ENCODE measurements at places on chromosomes 16 and 17. TPM values are rescaled to one million over a fixed set of nuclear protein-coding genes. Genes with fewer than 3 reads are reported as not detected.

DNA sequence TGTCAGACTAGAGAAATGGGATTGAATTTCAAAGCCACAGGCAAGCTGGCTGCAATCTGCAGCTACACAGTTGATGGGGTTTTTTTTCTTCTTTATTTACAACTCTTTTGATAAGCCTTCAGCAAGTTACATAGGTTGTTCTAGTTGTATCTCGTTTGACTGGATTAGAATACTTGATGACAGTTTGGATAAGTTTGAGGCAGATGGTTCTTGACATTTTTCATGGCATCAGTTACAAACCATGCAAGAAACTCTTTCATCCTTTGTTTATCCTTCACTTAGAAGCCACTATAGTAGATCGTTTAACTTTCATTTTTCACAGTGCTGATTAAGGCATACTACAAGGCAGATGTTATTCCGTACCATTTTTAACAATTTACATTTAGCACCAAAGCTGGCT, 238.9 kb downstream of the TOX3 start:
- DNase-seq, result no peak

- DNase-seq, result peak; percentile 64
Measured at GRCh38 chr16:7025616-7026190, 306.9 kb upstream of the RBFOX1 start.

DNA sequence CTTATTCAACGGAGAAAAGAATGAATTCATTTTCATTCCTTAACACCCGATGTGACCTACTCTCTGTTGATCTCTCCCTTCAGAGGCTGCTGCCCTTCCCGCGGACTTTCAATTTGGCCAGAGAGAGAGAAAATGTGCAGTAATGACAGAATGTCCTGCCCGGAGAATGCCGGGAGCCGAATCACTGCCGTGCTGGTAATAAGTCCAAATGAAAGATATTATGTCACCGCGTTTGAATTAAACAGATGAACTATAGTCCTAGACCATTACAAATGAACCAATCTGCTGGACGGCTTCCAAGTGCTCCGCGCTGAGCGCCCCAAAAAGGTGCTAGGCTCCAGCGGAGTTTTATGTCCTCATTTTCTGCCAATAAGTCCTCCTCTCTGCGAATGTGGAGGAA, 14.7 kb upstream of the C16orf82 start:
- no peak for DNase-seq

GRCh38 chr17:43562679-43563599, 16.8 kb upstream of the ETV4 start:
- DNase-seq, result no peak

- no peak for DNase-seq
Measured at GRCh38 chr16:5616841-5617240, 519.2 kb upstream of the EEF2KMT start.

DNA sequence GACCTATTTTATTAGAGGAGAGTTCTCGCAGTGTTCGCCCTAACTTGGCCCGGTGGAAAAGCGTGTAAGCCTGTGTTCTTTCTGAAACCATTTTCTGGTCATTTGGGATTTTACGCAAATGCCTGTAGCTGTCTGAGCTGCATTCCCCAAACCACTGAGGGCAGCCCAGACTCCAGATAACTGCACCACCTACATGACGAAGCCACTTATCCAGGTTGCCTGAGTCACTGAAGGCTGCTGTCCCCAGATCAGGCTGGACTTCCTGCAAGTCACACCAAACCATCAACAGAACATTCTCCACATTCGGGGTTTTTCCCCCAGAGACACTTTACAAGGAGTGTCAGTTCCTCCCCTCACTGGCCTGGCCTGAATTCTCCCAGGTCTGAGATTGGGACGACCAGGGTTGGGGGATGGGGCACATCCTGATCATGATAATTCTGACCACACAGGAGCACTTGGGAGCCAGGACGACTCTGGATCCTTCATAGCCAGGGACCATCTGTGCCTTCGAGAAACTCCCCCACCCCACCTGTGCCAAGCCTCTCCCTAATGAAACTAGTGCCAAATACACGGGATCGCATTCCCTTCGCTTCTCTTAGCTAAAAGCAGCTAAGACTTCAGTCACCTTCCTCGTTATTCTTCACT, 2.3 kb downstream of the RPRML start:
- no peak for DNase-seq

GRCh38 chr17:66944351-66945146, 20.0 kb upstream of the CACNG4 start:
- DNase-seq, result no peak

GRCh38 chr17:39543176-39543575, 64.5 kb downstream of the NEUROD2 start:
- no peak for DNase-seq

DNA sequence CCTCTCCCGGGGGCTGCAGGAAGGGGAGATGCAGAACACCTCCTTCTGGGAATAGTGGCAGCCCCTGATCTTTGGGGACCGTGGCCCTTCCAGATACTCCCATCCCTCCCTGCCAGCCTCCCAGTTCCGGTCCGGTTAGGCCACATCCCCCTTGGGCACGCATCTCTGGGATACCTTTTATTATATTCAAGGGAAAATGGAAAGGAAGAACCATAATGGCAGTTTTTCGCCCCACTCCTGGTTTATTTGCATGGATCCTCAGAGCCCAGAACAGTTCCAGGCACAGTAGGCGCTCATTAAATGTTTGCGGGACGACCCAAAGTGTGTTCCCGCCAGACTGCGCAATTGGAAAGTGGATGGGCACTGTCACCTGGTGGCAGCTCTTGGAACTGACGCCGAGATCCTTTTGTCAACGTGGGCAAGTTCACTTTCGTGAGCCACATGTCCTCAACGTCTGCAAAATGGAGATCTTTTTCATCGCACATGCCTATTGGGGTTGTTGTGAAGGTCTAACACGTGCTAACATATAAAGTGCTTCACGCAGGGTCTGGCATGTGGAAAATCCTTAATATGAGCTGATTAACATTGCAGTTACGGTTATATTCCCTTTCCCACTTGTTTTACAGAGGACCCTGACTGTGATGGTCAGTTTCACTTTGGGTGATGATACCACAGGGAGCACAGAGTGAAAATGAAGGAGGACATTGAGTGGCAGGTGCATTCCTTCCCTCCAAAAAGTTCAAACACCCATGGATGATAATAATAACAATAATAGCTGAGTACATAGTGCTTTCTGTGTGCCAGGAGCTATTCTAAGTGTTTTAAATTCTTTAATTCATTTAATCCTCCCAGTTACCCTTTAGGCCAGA, 1.7 kb upstream of the GPRC5B start:
- peak; percentile 90 for DNase-seq

GRCh38 chr17:28615260-28615940, 1.4 kb upstream of the RSKR start:
- DNase-seq, result no peak

DNA sequence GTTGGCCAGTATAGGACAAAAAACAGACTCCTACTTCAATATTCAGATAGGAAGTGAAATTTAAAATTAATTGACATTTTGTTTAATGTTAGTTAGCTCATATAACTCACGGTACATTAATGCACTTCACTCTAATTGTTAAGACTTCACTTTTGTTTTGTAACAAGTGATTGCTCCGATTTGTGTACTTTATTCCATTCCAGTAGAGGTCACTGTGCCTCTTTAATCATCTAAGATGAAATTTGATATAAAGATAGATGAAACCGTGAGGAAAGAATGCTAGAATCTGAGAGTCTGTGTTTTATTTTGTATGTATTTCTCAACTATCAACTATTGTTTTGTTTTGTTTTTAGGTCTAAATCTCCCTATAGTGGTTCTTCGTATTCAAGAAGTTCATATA, 29.0 kb downstream of the RBBP6 start:
- no peak for DNase-seq

- no peak for DNase-seq
Measured at GRCh38 chr17:39703913-39704312, 4.0 kb downstream of the ERBB2 start.

PNPO gene
- total RNA-seq, result 41.0 TPM

KRTAP16-1 gene
- not detected for total RNA-seq

OR1A1 gene
- total RNA-seq, result not detected

EPOP gene
- 31.8 TPM for total RNA-seq

KRT33B gene
- total RNA-seq, result not detected

SPNS3 gene
- total RNA-seq, result 25.7 TPM

CDRT15 gene
- total RNA-seq, result not detected

PRSS22 gene
- total RNA-seq, result not detected

KRTAP2-1 gene
- not detected for total RNA-seq

BICDL2 gene
- total RNA-seq, result 0.92 TPM
